ENCODE measurements at places on chromosomes 12 and 14.

DNA sequence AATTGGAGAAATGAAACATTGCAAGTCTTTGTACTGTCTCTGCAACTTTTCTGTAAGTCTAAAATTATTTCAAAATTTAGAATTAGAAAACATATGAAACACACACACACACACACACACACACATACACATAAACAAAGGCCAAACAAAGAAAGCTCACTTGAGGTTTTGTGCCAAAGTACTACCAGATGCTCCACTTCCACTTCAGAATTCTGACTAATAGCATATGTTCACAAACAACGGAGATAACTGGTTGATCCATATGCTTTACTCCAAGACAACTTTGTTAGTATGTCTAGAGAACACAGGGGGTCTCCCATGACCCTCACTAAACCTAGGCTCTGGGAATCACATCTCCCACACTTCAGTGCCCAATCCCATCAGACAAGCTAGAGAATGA lies 133.8 kb upstream of the CLEC14A start:
- H3K4me3 ChIP-seq, result no peak overlapping the region
- DNase-seq, result no peak
- no peaks in the 10 kb centered on the region for H3K4me1 ChIP-seq
- no peaks in the 10 kb centered on the region for H3K27me3 ChIP-seq

- no peaks in the 10 kb centered on the region for H3K27me3 ChIP-seq
- H3K36me3 ChIP-seq, result peaks cover 3% of the 10 kb centered on the region
- no peaks in the 10 kb centered on the region for H3K4me1 ChIP-seq
- no peak for DNase-seq
Observed at GRCh38 chr12:39831587-39832315, 212.1 kb upstream of the ABCD2 start.

DNA sequence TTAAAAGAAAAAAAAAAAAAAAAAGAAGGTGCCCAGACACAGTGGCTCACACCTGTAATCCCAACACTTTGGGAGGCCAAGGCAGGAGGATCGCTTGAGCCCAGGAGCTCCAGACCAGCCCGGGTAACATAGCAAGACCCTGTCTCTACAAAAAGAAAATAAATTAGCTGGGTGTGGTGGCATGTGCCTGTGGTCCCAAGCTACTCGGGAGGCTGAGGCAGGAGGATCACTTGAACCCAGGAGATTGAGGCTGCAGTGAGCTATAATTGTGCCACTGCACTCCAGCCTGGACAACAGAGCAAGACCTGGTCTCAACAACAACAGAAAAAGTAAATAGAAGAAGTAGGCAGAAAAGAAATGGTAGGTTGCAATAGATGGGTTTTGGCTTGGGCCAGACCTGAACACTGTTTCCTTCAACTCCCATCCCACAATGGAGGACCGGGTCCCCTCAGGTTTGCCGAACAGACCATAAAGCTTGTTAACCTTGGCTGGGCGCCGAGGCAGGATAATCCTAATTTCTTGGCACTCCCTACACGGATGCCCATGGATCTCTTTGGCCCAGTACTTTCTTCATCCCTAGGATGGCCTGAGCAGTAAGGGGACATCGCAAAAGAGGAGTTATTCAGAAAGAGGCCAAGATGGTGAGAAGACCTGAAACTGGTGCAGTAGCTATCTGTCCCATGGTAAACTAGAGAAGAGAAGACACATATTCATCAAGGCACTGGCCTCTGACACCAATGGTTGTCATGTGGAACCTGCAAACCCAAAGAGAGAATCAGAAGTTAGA lies 165.5 kb upstream of the CCND2 start:
- H3K4me1 ChIP-seq, result peaks cover 20% of the 10 kb centered on the region
- H3K36me3 ChIP-seq, result peaks cover 3% of the 10 kb centered on the region
- peaks cover 13% of the 10 kb centered on the region for H3K27me3 ChIP-seq
- H3K4me3 ChIP-seq, result no peak overlapping the region
- DNase-seq, result no peak

- H3K27me3 ChIP-seq, result no peaks in the 10 kb centered on the region
- peaks cover 16% of the 10 kb centered on the region for H3K4me1 ChIP-seq
- no peak for DNase-seq
- no peak overlapping the region for H3K4me3 ChIP-seq
- H3K36me3 ChIP-seq, result no peaks in the 10 kb centered on the region
Observed at GRCh38 chr12:46386877-46387629, 14.5 kb upstream of the SLC38A2 start.

DNA sequence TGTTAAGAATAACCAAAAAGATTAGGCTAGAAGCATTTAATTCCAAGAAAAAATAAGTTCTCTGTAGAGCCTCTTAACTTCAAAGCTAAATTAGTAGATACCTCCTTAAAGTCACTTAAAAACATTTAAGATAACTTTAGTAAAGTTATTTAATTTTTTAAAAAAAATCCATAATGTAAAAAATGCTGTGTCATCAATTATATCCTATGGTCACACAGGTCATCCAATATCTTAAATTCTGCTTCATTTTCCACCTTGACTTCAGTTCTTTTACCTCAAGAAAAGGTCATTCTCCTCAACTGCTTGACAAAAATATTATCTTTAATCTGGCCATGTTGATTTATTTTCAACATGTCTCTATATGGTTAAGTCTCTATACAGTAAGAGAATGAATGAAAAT lies 274.3 kb downstream of the PRKD1 start:
- no peak overlapping the region for H3K27ac ChIP-seq
- no peaks in the 10 kb centered on the region for H3K4me1 ChIP-seq
- H3K27me3 ChIP-seq, result no peaks in the 10 kb centered on the region
- DNase-seq, result no peak
- H3K4me3 ChIP-seq, result no peak overlapping the region

GRCh38 chr14:100140452-100141078 lies 18.9 kb downstream of the DEGS2 start:
- H3K27ac ChIP-seq, result peak overlapping the region; percentile 75
- H3K4me3 ChIP-seq, result no peak overlapping the region
- H3K27me3 ChIP-seq, result no peaks in the 10 kb centered on the region
- H3K36me3 ChIP-seq, result no peaks in the 10 kb centered on the region
- H3K4me1 ChIP-seq, result peaks cover 12% of the 10 kb centered on the region

DNA sequence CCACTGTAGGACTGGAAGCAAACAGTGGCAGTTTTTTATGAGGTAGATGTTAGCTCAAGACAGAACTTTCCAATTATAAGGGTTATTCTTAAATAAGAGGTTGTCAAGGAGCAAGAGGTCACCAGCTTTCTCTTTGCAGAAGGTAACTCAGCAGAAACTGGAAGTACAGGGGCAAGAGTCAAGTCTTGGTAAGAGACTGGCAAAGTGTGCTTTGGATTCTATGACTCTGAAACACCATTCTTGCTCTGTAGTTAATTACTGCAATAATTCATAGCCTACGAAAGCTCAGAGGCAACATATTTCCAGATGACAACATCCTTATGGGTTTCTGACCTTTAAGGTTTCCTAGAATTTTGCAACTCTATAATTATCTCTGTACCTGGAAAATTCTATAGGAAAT lies 51.3 kb downstream of the RMST start:
- H3K27ac ChIP-seq, result no peak overlapping the region
- no peaks in the 10 kb centered on the region for H3K36me3 ChIP-seq
- no peak for DNase-seq
- H3K4me1 ChIP-seq, result no peaks in the 10 kb centered on the region
- no peak overlapping the region for H3K4me3 ChIP-seq

DNA sequence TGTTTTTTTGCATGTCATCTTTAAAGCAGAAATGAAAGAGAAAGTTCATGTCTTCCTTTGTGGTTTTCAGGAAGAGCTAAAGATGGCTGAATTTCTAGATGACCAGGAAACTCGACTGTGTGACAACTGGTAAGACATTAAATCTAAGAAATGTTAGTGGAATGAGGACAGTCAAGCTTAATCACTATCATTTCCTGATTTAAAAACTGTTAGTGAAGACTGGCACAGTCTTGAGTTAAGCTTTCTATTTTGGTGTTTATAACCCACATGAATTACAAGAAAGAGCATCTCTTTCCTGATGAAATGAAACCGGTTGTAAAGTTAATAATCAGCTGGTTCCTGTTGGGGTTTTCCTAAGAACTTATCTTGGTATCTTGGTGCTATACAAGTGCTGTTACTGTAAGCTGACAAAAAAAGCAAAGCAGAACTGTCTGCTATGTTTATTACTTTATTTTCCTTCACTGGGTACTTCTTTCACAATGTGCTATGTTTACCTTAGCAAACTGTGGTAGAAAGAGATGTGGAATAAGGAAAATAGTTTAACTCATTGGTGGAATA lies 5.2 kb downstream of the TRAFD1 start:
- peak overlapping the region; percentile 31 for H3K4me3 ChIP-seq
- peaks cover 3% of the 10 kb centered on the region for H3K36me3 ChIP-seq
- H3K27ac ChIP-seq, result peak overlapping the region; percentile 87
- DNase-seq, result no peak
- H3K27me3 ChIP-seq, result no peaks in the 10 kb centered on the region

DNA sequence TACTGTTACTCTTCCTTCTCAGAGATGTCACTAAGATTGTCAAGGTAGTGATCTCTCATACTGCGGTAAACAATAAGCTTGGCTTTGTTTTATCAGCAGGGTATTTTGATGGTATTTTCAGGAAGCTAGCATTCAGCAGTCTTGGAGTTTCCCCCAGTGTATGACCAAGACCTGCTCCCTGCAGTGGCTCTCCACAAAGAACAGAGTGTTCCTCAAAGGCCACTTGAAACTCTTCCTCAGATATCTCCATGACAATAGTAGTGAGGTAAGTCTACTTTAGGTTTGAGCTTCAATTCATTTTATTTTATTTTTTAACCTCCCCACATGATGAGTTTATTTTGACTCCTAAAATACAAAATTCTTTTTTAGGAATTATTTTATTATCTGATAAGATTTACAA lies 74.0 kb upstream of the G2E3 start:
- no peak overlapping the region for H3K4me3 ChIP-seq
- no peak overlapping the region for H3K27ac ChIP-seq
- DNase-seq, result no peak
- H3K4me1 ChIP-seq, result no peaks in the 10 kb centered on the region
- peaks cover 14% of the 10 kb centered on the region for H3K27me3 ChIP-seq

GRCh38 chr12:69339999-69340398 lies 8.2 kb upstream of the LYZ start:
- H3K4me1 ChIP-seq, result peaks cover 4% of the 10 kb centered on the region
- peaks cover 43% of the 10 kb centered on the region for H3K27me3 ChIP-seq
- no peak overlapping the region for H3K27ac ChIP-seq
- no peak overlapping the region for H3K4me3 ChIP-seq

DNA sequence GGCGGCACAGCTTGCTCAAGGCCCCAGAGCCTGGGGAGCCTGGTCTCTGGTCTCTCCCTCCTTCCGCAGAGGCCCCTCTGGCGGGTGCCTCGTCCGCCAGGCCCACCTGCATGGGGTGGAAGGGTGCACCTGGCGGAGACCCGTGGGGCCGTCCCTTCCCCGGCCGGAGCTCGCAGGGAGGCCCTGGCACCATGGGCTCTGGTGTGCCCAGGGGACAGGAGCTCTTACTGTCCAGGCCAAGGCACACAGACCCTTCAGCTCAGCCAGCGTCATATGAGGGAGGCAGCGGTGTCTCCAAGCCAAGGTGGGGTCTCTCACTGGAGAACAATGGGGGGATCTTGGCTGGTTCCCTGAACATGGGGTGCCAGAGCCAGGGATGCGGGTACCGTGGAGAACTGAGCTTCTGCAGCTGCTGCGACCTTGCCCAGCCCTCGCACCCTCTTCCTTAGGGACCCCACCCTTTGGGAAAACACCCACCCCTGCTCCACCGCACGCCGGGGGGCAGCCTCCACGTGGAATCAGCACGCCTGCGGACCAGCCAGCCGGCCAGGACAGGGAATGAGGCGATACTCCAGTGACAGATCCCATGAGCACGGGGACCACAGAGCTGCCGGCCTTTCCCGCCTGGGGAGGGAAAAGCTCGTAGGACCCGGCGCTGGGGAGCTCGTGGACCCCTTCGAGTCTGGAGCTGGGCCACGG lies 25.7 kb upstream of the GALNT9 start:
- no peaks in the 10 kb centered on the region for H3K36me3 ChIP-seq
- H3K4me1 ChIP-seq, result no peaks in the 10 kb centered on the region
- no peak overlapping the region for H3K27ac ChIP-seq
- no peaks in the 10 kb centered on the region for H3K27me3 ChIP-seq
- no peak overlapping the region for H3K4me3 ChIP-seq

Data from T-helper 17 cell (primary cell).